ENCODE measurements at places on chromosomes 1 and 21.

DNA sequence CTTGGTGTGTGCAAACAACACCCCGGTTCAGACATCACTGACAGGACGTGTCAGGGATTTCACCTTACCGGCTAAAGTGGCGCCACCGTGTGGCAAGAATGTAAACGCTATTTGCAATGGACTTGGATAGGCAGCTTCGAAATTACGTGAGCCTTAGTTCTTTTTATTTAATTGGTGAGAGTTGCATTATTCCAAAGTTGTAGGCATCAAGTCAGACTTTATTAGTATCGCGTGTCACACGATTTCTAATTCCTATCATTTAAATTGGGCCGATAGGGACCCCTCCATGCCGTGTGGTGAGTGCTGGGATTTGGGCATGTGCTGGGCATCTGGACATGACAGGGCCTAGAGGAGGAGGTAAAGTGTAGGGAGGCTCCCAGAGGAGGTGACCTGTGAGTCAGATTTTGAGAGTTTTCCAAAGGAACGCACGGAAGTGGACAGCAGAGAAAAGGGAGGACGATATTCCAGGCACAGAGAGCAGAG is 14.5 kb upstream of the CPT2 start:
- DNase-seq = peak; percentile 67

GRCh38 chr1:20105856-20106255 is 13.5 kb downstream of the PLA2G2D start:
- DNase-seq = no peak

- DNase-seq = no peak
Measured at GRCh38 chr1:87202922-87203655, 125.6 kb upstream of the LMO4 start.

DNA sequence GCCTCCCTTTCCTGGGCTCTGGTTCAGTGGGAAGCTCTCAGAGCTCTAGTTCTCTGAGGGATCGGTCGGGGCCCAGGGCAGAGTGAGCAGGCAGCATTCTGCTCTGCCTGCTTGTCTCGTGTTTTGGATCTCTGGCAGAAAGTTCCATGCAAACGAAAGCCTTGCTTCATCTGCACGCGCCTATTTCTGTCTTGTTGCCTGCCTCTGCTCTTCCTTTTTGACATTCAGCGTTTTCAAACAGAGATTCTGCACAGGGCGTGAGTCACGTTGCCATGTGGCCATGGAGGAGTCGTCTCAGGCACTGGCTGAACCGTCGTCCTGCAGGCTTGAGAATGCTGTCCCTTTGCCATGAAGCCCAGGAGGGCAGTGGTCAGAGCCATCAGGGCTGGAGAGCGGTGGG is 20.3 kb downstream of the AJAP1 start:
- no peak for DNase-seq

DNA sequence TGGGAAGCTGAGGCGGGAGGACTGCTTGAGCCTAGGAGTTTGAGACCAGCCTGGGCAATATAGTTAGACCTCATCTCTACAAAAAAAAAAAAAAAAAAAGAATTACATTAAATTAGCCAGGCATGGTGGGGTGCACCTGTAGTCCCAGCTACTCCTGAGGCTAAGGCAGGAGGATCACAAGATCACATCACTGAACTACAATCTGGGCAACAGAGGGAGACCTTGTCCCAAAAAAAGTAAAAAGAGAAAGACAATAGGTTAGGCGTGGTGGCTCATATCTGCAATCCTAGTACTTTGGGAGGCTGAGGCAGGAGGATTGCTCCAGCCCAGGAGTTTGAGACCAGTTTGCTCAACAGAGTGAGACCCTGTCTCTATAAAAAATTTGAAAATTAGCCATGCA is 130.3 kb downstream of the TIAM1 start:
- no peak for DNase-seq

DNA sequence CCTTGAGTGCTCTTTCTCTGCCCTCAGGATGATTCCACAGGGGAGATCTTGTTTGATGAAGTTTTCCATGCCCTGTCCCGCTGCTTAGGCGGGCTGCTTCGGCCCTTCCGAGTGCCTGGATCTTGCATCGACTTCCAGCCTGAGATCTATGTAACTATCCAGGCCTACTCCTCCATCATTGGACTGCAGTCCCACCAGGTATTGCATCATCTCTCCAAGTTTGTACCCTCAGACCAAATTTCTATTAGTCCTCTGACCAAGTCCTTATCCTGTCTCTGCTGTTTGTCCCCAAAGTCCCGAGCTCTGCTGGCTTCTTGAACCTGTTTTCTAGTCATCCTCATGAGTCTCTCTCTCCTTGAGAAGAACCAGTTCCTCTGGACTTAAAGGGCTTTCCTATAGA is 14.7 kb downstream of the SZT2 start:
- DNase-seq = no peak

DNA sequence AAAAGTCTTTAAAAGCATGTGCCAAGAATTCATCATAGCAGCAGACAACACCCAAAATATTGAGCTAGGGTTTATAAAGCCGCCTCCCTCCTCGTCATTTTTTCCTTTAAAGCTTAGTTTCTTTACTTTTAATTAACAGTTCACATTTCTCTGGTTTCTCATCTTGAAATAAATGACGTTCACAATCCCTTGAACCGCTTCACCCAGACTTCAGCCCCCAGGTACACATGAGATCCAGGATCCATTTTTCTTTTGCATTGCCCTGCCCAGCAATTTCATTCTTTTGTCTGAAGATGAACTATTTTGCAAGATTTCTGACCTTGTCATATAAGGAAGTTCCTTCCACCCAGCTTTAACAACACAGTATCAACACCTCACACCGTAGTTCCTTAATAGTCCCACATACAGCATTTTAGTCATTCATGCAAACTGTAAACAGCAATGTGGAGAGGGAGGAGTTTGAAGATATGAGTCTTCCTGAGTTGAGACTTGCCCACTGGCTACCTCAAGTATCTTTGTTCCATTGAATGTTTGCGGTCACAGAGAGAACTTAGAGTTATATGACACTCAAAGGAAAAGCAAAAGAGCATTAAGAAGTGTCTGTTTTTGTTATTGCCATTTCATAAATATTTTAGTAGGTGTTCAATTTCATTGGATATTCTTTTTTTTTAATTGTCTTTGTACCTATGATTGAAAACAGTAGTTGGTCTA is 35.3 kb upstream of the CACYBP start:
- DNase-seq = peak; percentile 73

DNA sequence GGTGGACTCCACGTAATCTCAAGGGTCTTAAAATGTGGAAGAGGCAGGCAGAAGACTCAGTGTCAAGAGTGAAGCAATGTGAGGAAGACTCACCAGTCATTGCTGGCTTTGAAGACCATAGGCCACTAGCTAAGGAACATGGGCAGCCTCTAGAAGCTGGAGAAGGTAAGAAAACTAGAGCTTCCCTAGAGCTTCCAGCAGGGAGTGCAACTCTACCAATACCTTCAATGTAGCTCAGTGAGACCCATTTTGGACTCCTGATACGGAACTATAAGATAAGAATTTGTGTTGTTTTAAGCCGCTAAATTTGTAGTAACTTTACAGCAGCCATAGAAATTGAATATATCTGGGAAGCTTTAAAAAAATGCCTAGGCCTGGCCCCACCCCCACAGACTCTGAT is 18.9 kb downstream of the METTL13 start:
- DNase-seq = no peak

DNA sequence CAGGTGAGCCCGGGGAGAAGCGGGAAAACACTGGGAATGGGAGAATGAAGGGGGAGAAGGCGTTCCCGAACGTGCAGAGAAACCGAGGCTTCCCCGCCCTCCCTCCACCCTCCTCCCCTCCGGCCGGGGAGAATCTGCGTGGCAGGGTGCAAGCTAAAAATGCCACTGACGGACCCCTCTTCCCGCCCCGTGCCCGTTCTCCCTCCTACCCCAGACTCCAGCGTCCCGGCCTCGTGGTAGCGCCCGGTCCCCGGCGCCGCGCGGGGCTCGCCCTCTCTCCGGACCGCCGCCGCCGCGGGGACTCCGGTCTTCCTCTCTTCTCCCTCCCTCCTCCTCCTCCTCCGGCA is 81.6 kb upstream of the AK4 start:
- peak; percentile 2 for DNase-seq

- no peak for DNase-seq
Measured at GRCh38 chr1:209813902-209814301, 8.0 kb upstream of the IRF6 start.

GRCh38 chr1:157700305-157700704 is 264 bp downstream of the FCRL3 start:
- no peak for DNase-seq

- DNase-seq = no peak
Measured at GRCh38 chr1:201877877-201878401, 10.8 kb upstream of the SHISA4 start.

GRCh38 chr1:198086051-198086745 is 70.6 kb upstream of the NEK7 start:
- no peak for DNase-seq

DNA sequence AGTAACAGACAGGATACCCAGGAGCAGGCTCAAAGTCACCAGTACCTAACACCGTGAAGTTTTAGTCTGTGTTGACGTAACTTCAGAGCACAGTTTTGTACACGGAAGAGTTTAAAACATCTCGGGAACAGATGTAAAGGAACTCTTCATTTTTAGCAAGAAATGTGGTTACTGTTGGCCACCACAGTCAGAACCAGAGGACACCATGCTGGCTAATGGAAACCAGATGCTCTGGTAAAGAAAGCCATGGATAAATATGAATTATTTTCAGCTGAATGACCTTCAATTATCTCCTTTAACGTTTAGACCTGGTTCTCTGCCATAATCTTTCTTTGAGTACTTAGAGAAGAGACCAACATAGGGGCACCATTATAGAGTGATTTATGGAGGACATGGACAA is 115.9 kb downstream of the NTMT2 start:
- DNase-seq = no peak

GRCh38 chr1:212601524-212601923 is 7.0 kb upstream of the ATF3 start:
- DNase-seq = no peak

DNA sequence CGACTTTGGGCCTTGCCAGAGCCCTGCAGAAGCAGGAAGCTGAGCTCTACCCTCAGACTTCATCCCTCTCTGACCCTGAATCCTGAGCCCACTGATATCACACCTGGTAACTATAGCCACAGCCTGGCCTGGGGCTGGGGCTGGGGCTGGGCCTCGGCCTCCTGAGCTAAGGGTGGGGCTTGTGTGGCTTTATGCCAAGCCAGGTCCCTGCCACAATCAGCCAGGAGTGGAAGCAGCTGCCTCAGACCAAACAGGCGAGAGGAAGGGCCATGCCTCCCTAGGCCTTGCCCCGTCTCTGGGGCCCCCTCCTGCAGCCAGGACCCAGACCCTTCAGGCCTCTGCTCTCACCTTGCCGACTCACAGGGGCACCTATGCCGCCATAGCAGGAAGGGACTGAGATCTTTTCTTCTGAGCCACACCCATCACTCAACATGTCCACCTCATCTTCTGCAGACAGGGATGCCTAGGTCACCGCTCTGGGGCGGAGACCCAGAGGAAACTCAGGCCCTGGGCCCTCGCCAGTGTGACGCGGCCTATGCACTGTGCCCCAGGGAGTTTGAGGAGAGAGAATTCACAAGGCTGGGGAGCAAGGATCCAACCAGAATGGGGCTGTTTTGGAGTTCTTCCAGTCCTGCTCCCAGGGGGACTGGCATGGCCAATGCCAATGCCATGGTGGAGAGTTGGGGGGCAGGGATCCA is 5.7 kb downstream of the UBXN11 start:
- no peak for DNase-seq

- DNase-seq = no peak
Measured at GRCh38 chr1:183821889-183822611, 17.1 kb downstream of the RGL1 start.

GRCh38 chr1:221908573-221908972 is 166.7 kb upstream of the DUSP10 start:
- no peak for DNase-seq

GRCh38 chr21:43637530-43638158 is 21.6 kb downstream of the HSF2BP start:
- no peak for DNase-seq

DNA sequence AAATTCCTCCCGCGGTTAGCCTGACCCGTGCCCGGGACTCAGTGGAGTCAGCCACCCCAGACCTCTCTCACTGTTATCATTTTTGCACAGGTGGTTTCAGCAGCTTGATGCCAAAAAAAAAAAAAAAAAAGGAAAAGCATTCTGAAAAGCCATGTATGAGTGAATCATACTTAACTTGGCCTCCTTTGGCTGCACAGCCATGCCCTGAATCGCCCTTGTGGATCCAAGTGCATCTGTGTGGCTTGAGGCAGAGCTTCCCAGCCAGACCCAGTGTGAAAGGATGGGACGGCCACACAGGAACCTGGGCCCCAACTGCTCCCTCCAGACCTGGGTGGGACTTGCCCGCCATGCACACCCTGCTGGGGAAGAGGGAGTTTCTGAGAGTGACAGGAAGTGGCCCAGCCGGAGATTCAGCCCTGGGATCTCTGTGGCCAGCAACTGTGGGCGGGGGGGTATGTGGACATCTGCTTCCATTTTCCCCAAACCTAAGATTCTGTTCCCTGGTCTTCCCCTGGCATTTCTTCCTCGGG is 8.6 kb downstream of the YBEY start:
- DNase-seq = peak; percentile 63

DNA sequence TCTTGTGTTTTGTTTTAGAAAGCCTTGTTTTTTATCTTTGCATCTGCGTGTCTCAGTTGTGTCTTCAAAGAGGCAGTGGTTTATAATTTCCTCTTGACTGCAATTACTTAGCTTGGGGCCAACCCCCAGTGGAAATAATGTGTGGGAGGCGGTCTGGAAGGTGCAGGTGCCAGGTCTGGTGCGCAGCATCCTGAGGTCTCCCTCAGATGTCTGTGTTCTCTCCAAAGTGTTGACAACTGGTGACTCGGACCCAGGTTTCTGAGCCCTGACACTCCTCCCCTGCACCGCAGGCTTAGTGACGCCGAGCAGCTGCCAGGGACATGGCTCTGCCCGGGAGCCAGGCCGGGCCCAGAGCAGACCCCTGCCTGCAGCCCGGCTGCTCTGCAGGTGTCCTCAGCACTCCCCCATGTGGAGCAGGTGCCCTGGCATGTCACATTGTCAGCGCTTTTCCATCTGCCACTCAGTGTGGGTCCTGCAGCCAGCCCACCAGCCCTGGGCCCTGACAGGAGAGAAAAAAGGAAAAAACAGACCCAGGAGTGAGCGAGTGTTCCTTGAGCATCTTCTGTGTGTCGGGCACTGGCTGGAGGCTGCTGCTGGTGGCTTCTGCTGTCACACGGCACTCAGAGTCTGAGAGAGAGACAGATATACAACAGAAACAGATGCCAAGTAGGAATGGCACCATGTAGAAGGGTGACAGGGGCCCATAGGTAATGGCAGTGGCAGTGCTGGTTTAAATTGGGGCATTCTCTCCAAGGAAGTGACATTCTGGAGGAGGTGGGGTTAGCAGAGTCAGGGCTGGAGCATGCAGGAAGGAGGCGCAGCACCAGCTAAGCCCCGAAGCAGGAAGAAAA is 24.8 kb upstream of the SELENON start:
- no peak for DNase-seq

DNA sequence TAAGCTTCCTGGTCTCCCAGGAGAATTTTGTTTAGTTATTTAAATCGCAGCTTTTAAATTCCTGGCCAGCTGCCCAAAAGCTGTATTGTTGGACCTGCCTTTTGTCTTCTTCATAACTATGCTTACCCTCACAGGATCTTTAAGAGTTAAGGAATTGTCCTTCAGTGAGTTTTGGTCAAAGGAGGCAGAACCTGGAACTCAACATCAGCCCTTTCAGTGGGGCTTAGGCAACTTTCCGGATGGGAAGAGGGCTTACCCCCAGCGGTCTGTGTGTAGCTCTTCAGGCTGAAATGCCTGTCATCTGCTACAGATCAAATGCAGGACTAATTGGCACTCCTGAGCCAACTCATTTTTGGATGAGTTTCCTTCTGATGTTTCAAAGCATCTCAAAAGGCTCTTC is 402.6 kb downstream of the SIPA1L2 start:
- DNase-seq = peak; percentile 20
